Kidney (tissue), 22 donors: ENCODE measurements at places on chromosomes 12 and 14. TPM values are rescaled to one million over a fixed set of nuclear protein-coding genes. Genes with fewer than 3 reads are reported as not detected.

- no peaks in the 10 kb centered on the region for H3K36me3 ChIP-seq
- no peaks in the 10 kb centered on the region for H3K27me3 ChIP-seq
- no peak for DNase-seq
- no peak overlapping the region for H3K4me3 ChIP-seq
- no peak overlapping the region for H3K27ac ChIP-seq
- H3K4me1 ChIP-seq: no peaks in the 10 kb centered on the region
These were observed 121.2 kb upstream of the PTPRB start for GRCh38 chr12:70758494-70758845.

DNA sequence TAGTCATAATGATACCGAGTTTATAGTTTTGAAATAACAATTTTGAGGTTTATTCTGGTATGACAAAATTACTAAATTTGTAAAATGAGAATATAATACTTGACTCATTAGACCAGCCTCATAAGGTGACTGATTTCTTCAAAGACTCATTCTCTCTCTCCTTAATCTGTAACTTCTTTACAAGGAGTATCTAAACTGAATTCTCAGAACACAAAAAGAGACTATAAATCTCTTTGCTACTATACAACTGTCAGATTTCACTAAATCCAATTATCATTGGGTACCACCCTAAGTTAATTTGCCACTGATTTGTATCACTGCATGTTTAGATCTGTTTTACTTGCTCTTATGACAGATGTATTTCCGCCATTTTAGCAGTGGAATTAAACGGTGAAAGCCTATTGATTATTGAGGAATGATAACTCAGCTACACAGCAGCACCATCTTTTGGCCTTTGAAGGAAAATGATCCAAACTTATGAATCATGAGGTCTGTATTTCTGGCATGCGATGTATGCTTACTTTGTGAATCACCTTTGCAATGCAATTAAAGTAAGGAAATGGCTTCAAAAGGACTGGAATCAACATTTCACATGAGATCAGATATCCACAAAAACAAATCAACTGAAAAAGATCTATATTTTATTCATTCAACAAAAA lies 161.2 kb downstream of the RERGL start:
- H3K27me3 ChIP-seq: no peaks in the 10 kb centered on the region
- H3K36me3 ChIP-seq: no peaks in the 10 kb centered on the region
- no peak for DNase-seq
- H3K4me3 ChIP-seq: no peak overlapping the region
- H3K4me1 ChIP-seq: no peaks in the 10 kb centered on the region

DNA sequence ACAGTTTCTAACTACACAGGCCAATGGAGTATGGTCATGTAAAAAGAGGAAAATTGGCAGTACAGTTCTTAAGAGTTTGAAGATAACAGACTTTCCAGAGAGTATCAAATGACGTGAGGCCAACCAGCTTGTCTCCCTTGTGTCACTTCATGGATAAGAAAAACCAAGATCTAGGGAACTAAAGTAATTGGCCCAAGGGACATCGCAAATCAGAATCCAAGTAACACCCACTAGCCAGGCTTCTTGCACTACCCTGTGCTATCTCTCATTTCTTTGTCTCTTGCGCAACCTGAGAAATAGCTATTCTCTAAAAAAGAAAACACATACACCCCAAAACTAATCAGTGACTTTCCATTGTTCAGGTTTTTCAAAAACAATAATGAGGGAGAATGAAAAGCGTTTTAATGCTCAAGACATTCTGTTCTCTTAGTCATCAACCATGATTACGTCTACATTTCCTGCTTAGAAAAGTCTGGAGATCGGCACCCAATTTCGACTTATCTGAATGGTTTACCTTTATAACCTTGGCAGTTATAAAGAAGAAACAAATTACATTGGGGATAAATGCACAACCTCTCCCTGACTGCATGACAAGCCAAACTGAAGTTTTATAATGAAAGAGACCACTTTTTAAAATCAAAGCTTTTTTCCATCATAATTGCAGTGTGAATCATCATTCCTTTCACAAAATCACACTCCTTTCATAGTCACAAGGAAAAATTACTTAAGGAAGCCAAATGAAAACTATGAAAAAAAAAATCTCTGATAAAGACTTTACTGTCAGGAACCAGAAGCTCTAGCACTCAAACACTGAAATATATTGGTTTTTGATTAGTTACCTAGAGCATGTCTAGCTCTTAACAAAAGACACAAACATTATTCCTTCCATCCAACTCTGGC lies 42.1 kb downstream of the TMTC1 start:
- no peak for DNase-seq
- H3K4me3 ChIP-seq: no peak overlapping the region
- no peaks in the 10 kb centered on the region for H3K36me3 ChIP-seq
- no peaks in the 10 kb centered on the region for H3K27me3 ChIP-seq
- H3K27ac ChIP-seq: peak overlapping the region; percentile 3

DNA sequence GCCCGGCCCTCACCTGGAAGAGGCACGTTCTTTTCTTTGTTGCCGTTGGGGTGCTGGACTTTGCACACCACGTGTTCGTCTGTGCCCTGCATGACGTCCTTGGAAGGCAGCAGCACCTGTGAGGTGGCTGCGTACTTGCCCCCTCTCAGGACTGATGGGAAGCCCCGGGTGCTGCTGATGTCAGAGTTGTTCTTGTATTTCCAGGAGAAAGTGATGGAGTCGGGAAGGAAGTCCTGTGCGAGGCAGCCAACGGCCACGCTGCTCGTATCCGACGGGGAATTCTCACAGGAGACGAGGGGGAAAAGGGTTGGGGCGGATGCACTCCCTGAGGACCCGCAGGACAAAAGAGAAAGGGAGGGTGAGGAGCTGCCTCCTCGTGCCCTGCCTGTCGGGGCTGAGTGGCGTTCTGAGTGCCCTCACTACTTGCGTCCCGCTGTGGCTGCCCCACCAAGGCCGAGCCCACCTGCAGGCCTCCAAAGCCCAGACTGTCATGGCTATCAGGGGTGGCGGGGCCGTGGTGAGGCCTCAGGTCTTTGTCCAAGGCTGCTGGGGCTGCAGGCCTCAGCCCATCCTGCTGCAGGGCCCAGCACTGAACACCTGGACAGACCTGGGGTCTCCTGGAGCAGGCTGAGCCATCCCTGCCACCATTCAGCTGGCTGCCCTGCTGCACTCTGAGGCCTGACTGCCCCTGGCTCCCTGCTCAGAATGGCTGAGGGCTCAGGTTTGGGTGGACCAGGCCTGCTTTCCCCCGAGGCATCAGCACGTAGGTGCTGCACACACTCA lies 329.7 kb downstream of the TMEM121 start:
- no peak for DNase-seq
- no peaks in the 10 kb centered on the region for H3K36me3 ChIP-seq
- no peaks in the 10 kb centered on the region for H3K4me1 ChIP-seq
- no peaks in the 10 kb centered on the region for H3K27me3 ChIP-seq
- H3K4me3 ChIP-seq: no peak overlapping the region

Gene GPHN
- 62.0 TPM for polyA plus RNA-seq

Gene TAPBPL
- 34.5 TPM for polyA plus RNA-seq

- no peaks in the 10 kb centered on the region for H3K36me3 ChIP-seq
- H3K27me3 ChIP-seq: no peaks in the 10 kb centered on the region
- no peak for DNase-seq
- H3K27ac ChIP-seq: no peak overlapping the region
- H3K4me1 ChIP-seq: no peaks in the 10 kb centered on the region
These were observed 36.1 kb upstream of the ANKRD9 start for GRCh38 chr14:102545461-102546265.

Gene LHX5
- not detected for polyA plus RNA-seq

Gene KERA
- not detected for polyA plus RNA-seq

- no peaks in the 10 kb centered on the region for H3K27me3 ChIP-seq
- H3K36me3 ChIP-seq: peaks cover 10% of the 10 kb centered on the region
- no peaks in the 10 kb centered on the region for H3K4me1 ChIP-seq
These were observed 10.8 kb upstream of the ISM2 start for GRCh38 chr14:77509366-77509765.

DNA sequence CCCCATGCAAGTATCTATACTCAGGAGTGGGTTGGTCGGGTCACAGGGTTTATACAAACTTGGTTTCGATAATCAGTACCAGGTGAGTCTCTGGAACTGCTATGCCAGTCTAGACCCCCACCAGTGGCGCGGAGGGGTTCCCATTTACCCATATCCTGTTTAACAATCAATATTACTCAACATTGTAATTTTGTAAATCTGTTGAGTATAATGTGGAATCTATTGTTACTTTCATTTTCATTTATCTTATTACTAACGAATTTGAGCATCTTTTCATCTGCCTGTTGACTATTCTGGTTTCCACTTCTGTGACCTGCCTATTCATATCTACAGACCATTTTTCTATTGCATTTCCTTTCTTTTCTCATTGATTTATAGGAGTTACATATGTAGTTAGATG lies 275.2 kb upstream of the CRY1 start:
- H3K36me3 ChIP-seq: no peaks in the 10 kb centered on the region
- no peak overlapping the region for H3K27ac ChIP-seq
- no peak for DNase-seq
- H3K27me3 ChIP-seq: no peaks in the 10 kb centered on the region
- H3K4me1 ChIP-seq: no peaks in the 10 kb centered on the region

DNA sequence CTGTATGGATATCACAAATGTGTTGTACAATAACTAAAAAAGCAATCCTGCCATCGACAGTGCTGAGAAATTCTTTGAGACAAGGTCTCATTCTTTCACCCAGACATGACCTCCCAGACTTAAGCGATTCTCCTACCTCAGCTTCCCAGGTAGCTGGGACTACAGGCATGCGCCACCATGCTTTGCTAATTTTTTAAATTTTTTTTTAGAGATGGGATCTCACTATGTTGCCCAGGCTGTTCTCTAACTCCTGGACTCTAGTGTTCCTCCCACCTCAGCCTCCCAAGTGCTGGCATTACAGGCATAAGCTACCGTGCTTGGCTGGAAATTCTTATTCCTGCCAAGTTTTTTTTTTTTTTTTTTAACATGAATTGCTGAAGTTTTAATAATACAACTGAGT lies 16.5 kb upstream of the NOXRED1 start:
- H3K36me3 ChIP-seq: peaks cover 49% of the 10 kb centered on the region
- no peak overlapping the region for H3K4me3 ChIP-seq
- no peaks in the 10 kb centered on the region for H3K27me3 ChIP-seq
- no peaks in the 10 kb centered on the region for H3K4me1 ChIP-seq
- no peak for DNase-seq

- no peak overlapping the region for H3K4me3 ChIP-seq
- no peaks in the 10 kb centered on the region for H3K4me1 ChIP-seq
- H3K36me3 ChIP-seq: no peaks in the 10 kb centered on the region
- H3K27me3 ChIP-seq: peaks cover 31% of the 10 kb centered on the region
- H3K27ac ChIP-seq: no peak overlapping the region
These were observed 333 bp upstream of the KCNA1 start for GRCh38 chr12:4909410-4909733.

Gene ZCCHC8
- 10.9 TPM for polyA plus RNA-seq

GRCh38 chr14:93945070-93945399 lies 17.9 kb downstream of the FAM181A start:
- H3K36me3 ChIP-seq: no peaks in the 10 kb centered on the region
- H3K4me3 ChIP-seq: no peak overlapping the region
- DNase-seq: no peak
- H3K27me3 ChIP-seq: peaks cover under 1% of the 10 kb centered on the region

DNA sequence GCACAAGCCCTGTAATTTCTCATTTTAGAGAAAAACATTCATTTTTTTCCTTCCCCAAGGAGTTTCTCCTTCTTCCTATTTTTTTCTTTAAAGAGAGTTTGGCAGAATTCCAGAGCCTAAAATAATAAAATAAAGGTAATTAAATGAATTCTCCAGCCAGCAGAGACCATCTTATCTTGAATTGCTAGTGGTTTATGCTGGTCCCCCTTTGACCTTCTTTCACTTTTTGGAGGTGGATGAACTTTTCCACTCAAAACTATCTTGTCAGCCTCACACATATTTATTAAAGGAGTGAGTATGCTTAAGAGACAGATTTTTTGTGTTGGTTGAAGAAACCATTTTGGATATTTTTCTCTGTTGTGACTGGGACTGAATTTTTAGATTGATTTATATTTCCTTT lies 47.6 kb downstream of the ADIPOR2 start:
- no peaks in the 10 kb centered on the region for H3K36me3 ChIP-seq
- H3K27me3 ChIP-seq: no peaks in the 10 kb centered on the region
- H3K4me1 ChIP-seq: no peaks in the 10 kb centered on the region
- H3K27ac ChIP-seq: no peak overlapping the region
- no peak for DNase-seq

DNA sequence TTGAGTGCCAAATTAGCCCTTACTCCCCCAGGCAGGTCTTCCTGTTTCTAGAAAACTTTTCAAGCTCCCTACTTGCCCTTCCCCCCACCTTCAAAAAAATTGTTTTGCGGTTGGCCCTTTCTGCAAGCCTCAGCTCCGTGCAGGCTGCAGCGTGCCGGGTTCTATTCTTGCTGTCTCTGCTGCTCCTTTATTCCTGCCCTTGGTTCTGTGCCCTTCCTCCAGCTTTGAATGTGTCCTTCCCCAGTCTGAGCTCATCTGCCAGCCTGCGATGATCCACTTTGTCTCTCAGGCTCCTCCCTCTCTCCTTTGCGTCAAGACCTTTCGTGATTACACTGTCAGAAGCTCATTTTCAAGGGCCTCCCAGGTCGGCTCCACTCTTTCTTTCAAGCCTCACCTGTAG lies 98.6 kb downstream of the IRF2BPL start:
- H3K27ac ChIP-seq: no peak overlapping the region
- no peak overlapping the region for H3K4me3 ChIP-seq
- H3K27me3 ChIP-seq: no peaks in the 10 kb centered on the region
- H3K4me1 ChIP-seq: peaks cover 21% of the 10 kb centered on the region
- no peaks in the 10 kb centered on the region for H3K36me3 ChIP-seq
- DNase-seq: no peak

Gene SPRYD4
- 6.0 TPM for polyA plus RNA-seq

- H3K36me3 ChIP-seq: no peaks in the 10 kb centered on the region
- H3K4me3 ChIP-seq: no peak overlapping the region
These were observed 63.2 kb upstream of the RFX4 start for GRCh38 chr12:106519607-106520021.

DNA sequence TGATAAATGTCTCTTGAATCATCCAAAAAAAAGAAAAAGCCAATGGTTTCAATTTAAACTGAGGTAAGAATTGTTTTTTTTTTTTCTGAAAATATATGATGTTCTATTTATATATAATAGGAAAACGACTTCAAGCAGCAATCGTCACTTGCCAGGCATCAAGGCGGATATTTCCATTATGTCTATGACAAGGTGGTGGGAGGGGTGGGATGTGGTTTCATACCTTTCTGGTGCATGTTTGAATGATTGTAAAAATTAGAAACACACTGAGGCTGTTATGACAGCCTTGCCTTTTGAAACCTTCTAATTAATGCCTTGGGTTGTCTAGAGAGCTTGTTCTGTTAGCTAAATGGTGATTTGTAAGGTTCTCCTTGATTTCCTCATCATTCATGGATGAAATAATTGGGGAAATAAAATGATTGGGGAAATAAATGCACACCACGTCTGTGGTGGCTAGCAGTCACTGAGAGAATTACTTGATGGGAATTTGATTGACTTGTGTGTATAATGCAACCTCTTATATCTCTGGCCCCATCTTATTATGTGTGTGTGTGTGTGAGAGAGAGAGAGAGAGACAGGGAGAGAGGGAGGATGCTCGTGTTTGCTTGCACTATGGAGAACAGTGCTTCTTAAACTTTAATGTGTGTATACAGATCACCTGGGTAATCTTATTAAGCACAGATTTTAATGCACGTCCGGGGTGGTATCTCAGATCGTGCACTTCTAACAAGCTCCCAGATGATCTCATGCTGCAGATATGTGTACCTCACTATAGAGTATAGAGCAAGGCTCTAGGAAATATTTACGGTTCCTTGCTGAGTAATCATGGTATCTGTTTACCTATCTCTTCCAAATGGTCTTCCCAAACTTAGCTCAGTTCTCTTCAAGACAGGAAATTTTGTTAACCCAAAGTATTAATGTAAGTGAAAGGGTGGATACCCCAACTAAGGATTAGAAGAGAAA lies 502.6 kb downstream of the DIO2 start:
- H3K4me1 ChIP-seq: no peaks in the 10 kb centered on the region
- DNase-seq: no peak

Gene TMEM106C
- 126 TPM for polyA plus RNA-seq
